Astrocyte of the cerebellum (primary cell): ENCODE measurements at places on chromosomes 11 and 22.

- DNase-seq, result no peak
Observed at GRCh38 chr11:126059238-126059781, 3.4 kb downstream of the CDON start.

- no peak for DNase-seq
Observed at GRCh38 chr11:117647872-117648271, 149.1 kb downstream of the DSCAML1 start.

GRCh38 chr11:104462341-104462740 lies 298.4 kb upstream of the PDGFD start:
- peak; percentile 4 for DNase-seq

DNA sequence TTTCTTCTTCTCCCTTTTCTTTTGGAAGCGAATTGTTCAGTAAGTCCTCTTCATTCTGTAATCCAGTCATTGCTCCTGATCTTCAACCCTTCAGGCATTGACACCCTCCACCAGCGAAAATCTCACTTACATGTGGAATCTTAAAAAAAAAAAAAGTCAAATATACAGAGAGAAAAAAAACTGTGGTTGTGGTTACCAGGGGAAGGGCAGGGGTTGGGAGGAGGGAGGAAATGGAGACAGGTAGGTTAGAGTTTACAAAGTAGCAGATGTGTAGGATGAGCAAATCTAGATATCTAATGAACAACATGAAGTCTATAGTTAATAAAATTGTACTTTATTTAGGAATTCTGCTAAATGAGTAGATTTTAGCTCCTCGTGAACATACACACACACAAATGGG lies 17.7 kb upstream of the TMEM123 start:
- no peak for DNase-seq

GRCh38 chr11:21119411-21119810 lies 450.0 kb downstream of the NELL1 start:
- no peak for DNase-seq

- DNase-seq, result peak; percentile 26
Observed at GRCh38 chr11:59669611-59670009, 773 bp upstream of the PATL1 start.
